Stimulated activated CD8-positive, alpha-beta memory T cell treated with anti-CD3 and anti-CD28 coated beads, Interleukin-7, amount 100 ng/mL, for 1 hour (primary cell): ENCODE measurements at places on chromosomes 13 and 19.

GRCh38 chr19:49427855-49428546, 2.8 kb downstream of the GFY start:
- no peak for DNase-seq

GRCh38 chr13:75345193-75345592, 136.8 kb downstream of the TBC1D4 start:
- no peak for DNase-seq

- no peak for DNase-seq
These were observed 489 bp downstream of the CCNE1 start for GRCh38 chr19:29812080-29812880.

- no peak for DNase-seq
These were observed 533 bp downstream of the ZNF544 start for GRCh38 chr19:58229255-58229639.

- DNase-seq: no peak
These were observed 96.6 kb downstream of the COL4A2 start for GRCh38 chr13:110403721-110404120.

DNA sequence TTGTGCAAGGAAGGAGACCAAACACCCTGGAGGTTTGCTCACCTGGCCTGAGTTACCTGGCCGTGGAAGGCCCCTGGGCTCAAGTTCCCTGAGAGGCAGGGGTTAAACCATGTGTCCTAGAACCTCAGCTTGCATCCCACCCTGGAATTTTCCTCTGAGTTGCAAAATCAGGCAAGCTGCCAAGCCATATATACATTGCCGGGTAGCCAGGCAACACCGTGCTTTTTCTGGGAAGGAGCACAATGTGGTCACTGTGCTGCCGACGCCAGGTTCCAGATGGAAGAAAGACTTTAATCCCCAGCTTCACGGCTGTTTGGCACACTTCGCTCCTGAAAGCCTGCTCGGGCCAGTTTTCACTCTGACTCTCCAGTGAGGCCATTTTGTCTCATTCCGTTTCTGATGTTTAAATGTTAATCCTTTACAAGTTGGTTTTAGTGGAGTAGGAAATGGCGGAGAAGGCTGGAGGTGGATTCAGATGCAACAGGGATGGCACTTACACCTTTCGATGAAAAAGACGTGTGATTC, 60.1 kb upstream of the PEG3 start:
- no peak for DNase-seq

DNA sequence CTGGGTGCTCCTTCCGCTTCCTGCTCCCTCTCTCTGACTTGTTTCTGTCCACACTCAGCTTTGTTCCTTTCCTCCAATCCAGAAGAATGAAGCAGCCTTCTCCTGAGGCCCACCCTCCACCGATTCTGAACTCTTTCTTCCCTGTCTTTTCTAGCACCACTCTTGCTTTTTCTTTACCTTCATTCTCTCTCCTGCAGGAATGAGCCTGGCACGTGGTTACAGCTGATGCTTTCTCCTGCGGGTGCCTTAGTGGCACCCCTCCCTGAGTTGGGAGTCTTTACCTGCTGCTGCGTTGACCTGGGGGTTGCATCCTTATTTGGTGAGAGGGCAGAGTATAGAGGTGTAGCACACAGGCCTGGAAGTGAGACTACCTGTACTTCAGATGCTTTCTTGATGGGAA, 6.2 kb downstream of the UBAC2 start:
- DNase-seq: no peak

DNA sequence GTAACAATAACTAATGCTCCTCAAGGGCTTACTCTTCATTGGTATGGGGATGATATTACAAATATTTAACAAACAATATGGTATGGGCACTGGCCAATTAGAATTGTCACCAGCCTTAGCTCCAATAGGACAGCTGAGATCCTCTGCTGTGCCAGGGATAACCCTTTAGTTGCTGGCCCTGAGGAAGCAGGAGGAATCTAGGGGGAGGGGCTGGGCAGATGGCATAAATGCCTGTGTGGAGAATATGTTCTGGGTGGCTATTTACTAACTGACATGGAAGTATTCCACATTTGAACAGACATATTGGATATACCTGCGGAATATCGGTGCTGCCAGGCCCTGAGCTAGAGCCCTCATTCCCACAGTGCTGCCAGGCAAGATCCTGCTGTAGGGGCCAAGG, 16.6 kb upstream of the LRCH1 start:
- DNase-seq: no peak

DNA sequence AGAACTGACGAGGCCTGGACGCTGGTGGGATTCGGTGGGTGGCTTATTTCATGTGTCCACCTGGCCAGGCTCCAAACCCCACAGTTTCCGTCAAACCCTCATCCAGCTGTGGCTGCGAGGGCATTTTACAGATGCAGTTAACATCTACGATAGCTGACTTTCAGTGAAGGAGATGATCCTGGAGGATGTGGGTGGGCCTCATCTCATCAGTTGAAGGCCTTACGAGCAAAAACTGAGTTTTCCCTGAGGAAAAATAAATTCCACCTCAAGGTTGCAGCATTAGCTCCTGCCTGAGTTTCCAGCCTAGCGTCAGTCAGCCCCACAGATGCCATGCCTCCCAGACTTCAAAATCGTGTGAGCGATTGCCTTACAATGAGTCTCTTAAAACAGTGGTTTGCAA, 111.1 kb upstream of the PEG3 start:
- DNase-seq: no peak

- no peak for DNase-seq
These were observed 811.5 kb upstream of the ATXN8OS start for GRCh38 chr13:69296130-69296529.

DNA sequence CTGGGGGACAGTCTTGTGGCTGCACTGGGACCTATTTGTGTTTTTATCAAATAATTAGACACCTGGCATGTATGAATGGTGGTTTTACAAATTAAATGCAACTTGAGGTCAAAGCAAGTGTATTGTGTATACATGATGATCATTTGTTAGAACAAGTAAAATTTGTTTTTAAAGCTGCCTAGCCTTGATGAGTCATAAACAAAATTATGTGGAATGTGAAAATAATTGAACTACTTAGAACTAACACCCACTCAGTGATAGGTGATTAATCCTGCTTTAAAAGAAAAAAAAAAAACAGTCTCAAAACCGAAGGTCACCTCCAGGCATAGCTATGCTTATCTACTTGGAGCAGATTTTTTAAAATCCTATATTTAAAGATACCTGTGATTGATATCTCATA, 770.3 kb upstream of the SLITRK5 start:
- DNase-seq: no peak

GRCh38 chr19:11659612-11660011, 62.3 kb downstream of the ZNF627 start:
- no peak for DNase-seq

DNA sequence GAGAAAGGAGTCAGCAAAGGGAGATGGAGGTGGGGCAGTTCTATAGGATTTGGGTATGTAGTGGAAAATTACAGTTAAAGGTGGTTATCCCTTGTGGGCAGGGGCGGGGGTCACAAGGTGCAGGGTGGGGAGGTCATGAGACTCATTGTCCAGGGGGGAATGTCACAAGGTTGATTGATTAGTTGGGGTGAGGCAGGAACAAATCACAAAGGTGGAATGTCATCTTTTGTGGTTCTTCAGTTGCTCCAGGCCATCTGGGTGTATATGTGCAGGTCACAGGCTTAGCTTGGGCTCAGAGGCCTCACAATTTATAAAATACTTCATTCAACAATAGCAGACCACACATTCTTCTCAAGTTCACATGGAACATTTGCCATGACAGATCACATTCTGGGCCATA, 109.6 kb downstream of the ATP11A start:
- no peak for DNase-seq

- no peak for DNase-seq
These were observed at the start of gene SLC1A6 for GRCh38 chr19:14979476-14980255. TSS of gene SLC1A6 (minus strand) at chr19:14979864. CDS start at chr19:14972910, 6,954 bp downstream.

DNA sequence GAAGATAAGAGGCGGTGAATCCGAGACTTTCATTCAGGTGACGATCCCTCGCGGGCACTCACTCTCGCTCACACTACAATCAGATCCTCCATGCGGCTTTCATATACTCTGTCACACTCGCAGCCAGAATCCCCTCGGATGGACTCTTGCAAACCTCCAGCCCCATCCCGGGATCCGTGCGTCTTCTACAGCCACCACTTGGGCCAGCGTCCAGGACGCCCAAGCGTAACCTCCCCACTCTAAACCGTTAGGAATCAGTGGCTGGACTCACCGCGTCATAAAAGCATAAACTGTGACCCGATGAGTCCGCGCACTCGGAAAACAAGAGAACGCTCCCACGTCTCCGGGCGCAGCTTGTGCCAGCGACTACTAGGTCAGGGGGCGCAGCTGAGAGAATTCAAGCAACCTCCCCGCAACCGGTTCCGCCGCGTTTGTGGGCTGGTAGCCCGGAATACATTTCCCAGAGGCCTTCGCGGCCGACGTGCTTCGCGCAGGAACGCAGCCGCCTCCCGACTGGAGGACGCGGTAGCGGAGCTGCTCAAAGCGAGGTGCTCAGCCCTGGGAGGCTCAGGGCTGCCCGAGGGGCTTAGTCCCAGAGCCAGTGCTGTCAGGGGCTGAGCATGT, 27.6 kb downstream of the ZNF607 start:
- DNase-seq: peak; percentile 61

DNA sequence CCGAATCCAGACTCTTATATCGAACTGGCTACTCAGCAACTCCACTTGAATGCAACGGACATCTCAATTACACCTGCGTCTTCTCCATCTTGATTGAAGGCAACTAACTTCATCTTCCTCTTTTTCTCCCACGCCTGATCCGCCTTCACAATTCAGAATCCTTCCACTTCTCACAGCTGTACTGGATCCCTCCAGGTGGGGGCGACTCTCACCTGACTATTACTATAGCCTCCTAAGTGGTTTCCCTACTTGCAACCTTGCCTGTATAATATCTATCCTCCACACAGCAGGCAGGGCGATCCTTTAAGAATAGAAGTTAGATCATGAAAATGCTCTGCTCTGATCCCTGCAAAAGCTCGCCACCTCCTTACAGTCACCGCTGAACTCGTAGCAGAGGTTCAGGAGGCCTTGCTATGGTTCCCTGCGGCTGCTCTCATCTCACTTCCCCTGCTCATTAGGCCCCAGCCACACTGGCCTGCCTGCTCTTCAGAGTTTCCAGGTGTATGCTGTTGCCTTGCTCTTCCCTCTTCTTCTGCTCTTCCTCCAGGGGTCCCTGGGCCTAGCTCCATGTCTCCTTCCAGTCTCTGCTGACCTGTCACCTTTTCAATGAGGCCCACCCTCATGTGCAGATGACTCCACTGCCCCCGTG, 31.9 kb downstream of the RFXAP start:
- no peak for DNase-seq

GRCh38 chr13:95382916-95383315, 81.7 kb upstream of the ABCC4 start:
- no peak for DNase-seq

- DNase-seq: no peak
These were observed 328.1 kb downstream of the SLITRK5 start for GRCh38 chr13:87999240-87999700.

DNA sequence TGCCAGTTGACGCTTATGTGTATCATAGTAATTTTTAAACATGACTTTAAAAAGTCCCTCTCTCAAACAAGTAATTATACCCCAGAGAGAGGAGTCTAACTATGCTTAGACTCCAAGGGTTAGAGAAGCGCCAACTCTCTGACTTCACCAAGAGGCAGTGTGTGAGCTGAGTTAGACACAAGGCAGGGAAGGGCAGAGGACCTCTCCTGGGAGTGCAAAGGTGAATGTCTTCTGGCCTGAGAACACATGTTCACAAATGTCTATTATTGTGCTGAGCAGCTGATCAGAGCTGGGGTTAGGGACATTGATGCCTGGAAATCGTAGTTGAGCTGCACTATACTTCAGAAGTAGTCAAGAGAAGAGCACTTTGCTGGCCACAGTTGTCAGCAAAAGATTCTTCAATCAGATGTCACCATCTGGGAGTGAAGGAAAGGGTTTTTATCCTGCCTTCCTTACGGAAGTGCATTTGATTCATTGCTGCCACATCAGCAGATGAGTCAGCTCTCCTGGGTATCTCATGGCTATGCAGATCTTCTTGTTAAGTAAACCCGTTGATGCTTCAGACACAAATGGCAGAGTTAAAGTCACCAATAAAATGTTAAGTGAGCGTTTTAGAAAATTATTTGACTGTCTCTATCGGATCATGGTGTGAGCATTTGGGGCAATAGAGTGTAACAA, 283.2 kb upstream of the ARGLU1 start:
- no peak for DNase-seq

GRCh38 chr19:44002212-44002565, 568 bp upstream of the ZNF230 start:
- DNase-seq: no peak

DNA sequence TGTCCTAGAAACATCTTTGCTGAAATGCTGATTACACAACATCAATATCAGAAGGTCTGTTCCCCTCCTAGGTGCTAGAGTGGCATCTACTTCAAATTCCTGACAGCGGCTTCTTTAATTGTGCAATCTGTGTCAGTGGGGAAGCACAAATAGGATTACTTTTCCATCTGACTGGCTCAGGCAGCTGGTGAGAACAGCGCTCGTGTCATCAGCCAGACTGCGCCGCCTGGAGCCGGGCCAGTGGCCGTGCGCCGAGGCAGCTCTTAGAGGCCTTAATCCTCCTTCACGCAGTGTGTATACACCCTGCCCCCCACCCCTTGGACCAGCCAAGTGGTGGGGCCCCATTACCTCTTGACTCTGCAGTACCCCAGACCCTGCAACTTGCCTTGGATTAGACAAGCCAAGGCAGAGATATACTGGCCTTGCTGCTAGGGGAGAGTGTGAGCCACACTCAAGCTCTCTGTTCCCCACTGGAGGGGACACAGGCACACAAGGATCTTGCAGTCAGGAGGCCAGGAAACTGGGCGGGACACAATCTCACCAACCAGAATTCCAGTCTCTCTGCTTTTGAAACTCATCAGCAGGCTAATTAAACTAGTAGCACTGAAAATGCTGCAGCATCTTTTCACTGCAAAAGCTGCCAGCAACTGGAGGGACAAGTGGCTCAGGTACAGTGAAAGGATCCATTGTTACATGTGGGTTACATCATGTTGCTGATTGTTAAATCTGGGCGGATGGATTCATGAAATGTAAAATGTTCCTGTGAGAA, 48.9 kb upstream of the EPHX3 start:
- no peak for DNase-seq

DNA sequence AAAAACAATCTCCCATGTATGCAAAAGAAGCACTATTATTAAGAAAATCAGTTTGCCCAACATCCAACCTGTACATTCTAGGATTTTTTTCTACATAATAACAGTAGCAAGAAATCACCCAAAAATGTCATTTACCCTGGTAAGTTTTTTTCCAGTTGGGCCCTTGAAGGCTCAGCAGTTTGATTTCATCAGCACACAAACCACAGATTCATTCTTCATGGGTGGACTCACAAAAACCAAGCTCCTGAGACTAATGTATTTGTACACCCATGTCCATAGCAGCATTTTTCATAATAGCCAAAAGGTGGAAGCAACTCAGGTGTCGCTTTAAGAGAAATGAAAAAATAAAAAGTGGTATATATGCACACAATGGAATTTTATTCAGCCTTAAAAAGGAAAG, 210.1 kb downstream of the TBC1D4 start:
- DNase-seq: no peak
